ENCODE measurements at places on chromosomes 2 and 18.

DNA sequence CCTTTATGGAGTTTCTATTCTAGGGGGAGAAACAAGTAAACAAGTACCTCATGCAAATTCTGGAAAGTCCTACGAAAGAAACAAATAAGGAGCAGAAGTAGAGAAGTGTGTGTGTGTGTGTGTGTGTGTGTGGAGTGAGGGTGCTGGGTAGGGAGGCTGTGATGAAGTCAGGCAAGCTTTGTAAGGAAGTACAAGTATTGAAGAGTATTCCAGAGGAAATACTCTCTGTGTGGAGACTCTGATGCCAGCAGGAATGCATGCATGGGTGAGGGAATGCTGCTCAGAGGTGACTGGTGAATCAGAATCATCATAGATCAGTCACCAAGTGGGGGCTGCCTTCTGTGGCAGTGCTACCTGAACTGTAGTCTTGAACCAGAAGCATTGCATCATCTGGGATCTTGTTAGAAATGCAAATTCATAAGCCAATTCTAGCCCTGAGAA is 34.5 kb downstream of the SLC4A3 start:
- no peak for DNase-seq

DNA sequence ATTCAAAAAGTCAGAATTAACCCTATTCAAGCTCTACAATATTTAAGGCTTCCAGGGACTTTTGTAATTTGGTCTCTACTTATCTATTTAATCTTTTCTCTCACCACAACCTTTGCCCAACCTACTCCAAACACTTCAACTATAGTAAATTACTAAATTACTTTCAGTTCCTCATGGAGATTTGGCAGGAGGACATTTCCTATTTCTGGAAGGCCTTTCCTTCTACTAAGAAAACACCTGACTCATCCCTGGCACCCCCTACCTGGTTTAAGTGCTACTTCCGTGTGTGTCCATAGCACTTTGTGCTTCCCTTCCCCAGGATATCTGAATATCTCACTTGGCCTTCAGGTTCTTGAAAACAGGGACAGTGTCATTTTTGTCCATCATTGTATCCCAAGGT is 96.3 kb downstream of the UPP2 start:
- DNase-seq = no peak

DNA sequence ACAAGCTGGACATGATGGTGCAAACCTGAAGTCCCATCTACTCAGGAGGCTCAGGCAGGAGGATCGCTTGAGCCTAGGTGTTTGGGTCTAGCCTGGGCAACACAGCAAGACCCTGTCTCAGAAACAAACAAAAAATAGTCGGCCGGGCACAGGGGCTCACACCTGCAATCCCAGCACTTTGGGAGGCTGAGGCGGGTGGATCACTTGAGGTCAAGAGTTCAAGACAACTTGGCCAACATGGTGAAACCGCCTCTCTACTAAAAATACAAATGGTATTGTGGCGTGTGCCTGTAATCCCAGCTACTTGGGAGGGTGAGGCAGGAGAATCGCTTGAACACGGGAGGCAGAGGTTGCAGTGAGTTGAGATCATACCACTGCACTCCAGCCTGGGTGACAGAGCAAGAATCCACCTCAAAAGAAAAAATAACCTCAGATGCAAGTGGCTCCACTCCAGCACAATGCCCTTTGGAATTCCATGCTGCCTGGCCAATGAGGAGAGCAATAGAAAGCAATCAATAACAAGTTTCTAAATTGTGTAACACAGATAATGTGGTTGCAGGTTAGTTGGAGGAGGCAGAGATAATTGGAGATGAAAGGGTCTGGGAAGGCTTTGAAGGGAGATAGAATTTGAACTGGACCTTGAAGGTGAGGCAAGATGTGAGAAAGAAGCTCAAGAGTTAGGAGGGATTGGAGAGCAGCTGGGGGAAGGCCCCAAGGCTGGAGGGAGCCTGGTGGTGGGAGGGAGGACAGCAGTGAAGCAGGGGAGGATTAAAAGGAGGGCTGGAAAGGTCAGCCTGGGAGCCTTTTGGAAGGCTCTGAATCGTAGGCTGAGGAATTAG is 6.0 kb downstream of the TTC31 start:
- no peak for DNase-seq

- DNase-seq = no peak
Observed at GRCh38 chr2:25103287-25103871, 61.5 kb downstream of the EFR3B start.

DNA sequence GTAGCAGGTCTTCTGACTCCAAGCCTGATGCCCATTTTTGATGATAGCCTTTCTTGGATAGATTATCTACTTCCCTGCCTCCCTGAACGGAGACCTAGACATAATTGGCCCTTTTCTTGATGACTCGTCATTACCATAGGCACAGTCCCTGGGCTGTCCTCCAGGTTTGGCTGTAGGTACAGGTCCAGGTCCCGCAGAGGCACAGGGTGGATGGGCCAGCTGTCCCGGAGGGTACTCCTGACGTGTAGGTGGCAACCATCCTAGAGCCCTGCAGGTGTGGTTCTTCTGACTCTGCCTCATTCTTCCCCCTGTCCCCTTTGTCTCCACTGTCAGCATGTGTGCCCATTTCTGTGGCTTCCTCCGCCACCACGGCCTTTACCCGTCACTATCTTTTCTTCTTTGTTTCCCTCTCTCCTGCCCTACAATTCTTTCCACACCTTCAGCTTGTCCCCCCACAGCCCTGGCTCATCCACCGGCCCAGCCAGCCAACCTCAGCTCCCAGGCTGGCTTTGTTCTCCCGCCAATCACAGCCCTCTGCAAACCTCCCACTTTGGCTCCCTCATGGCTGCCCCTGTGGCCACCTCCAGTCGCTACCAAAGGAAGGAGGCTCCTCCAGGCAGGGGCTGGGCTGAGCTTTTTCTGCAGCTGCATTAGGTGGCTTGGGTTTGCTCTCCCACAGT is 102.8 kb downstream of the SMAD7 start:
- no peak for DNase-seq

All from HL-60 (cell line).